Activated CD4-positive, CD25-positive, alpha-beta regulatory T cell (primary cell): ENCODE measurements at places on chromosomes 3 and 15.

GRCh38 chr3:124234852-124235252 lies 242.9 kb upstream of the ROPN1 start:
- DNase-seq: no peak

DNA sequence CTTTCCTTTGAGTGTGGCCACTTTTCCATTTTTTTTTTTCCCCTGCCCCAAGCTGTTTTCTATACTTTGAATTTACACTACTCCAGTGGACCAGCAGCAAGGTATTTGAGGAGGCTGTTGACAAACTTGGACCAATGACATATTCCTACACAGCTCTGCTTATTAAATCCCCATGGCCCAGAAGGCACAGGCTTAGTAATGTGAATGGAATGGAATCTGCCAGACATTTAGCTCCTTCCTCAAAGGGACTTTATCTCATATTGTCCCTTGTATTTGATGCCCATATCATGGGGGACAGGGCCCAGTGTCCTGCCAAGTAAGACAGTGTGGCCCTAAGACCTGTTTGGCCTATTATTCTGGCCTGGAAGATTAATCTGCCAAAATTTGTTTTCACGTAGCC lies 107.5 kb downstream of the CHCHD6 start:
- DNase-seq: no peak

GRCh38 chr3:25125201-25125600 lies 302.9 kb upstream of the RARB start:
- no peak for DNase-seq

DNA sequence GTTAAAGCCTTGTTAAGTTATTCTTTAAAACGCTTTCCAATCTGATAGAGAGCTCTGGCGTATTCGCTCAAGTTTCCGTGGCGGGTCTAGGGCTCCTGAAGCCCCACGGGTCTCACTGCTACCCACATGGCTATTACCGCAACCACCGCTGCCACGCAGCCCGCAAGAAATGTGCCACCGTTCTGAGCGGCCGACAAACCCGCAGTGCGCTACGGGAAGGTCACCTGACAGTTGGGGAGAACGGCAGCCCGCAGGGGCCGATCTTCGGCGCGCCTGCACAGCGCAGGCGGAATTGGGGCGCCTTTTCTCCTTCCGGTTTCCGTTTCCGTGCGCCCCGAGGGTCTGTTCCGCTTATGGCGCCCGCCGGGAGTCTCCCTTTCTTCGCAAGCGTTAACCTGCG lies 76.6 kb upstream of the SNRPN start:
- DNase-seq: no peak

DNA sequence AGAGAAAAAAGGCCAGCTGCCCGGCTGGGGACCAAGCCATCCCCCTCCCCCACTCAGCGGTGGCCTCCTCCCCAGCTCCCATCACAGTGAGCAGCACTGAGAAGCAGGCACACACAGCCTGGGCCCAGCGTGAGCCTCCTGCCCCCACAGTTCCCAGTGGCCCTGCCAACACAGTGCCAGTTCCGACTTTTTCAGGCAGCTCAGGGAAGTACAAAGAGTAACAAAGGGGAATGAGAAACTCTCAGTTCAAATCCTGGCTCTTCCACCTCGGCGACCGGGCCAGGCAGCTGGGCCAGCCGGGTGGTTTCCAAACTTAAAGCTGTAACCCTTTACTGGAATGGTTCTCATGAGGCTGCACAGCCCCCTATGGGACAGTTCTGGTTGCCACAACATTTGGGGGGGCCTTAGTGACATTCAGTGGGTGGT lies 18.5 kb downstream of the TNK2 start:
- DNase-seq: no peak

DNA sequence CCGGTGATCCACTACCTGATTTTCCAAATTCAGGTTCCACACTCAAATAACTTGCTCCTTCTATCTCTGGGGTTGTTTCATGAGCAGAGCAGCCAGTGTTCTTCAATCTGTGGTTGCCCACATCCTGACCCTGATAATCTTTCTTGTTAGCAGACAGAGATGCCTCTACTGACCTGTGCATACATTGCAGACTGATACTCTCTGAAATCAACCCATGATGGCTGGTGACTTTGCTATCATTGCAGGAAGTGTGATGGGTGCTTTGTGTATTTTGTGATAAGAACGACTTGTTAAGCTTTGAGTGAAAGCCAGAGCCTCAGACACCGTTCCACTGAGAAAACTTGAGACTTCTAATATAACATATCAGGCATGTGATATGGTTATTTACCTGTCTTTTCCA lies 39.9 kb downstream of the GATM start:
- DNase-seq: no peak

GRCh38 chr3:77078279-77078678 lies 38.4 kb downstream of the ROBO2 start:
- no peak for DNase-seq

- no peak for DNase-seq
Observed at GRCh38 chr3:55746808-55747413, 259.8 kb upstream of the WNT5A start.
